ENCODE measurements at places on chromosomes 3 and 15.

- no peak for DNase-seq
These were observed 291.7 kb upstream of the SATB1 start for GRCh38 chr3:18716821-18717220.

DNA sequence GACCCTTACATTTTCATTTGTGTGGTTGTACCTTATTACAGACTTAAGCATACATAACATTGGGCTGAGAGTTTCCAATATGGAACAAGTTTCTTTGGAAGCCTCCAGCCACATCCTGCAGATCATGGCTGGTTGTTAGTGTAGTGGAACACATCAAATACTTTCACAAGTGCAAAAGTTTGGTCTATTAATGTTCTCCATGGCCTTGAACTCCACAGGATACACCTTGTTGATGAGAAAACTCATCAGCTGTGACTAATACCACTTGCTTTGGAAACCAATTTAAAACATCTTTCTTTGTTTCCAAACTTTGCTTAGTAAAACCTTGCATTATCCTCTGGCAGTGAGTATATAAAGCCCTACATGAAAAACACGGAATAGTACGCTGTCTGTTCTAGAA lies 46.1 kb downstream of the MYZAP start:
- no peak for DNase-seq

GRCh38 chr3:125048282-125048681 lies 7.5 kb downstream of the HEG1 start:
- no peak for DNase-seq

DNA sequence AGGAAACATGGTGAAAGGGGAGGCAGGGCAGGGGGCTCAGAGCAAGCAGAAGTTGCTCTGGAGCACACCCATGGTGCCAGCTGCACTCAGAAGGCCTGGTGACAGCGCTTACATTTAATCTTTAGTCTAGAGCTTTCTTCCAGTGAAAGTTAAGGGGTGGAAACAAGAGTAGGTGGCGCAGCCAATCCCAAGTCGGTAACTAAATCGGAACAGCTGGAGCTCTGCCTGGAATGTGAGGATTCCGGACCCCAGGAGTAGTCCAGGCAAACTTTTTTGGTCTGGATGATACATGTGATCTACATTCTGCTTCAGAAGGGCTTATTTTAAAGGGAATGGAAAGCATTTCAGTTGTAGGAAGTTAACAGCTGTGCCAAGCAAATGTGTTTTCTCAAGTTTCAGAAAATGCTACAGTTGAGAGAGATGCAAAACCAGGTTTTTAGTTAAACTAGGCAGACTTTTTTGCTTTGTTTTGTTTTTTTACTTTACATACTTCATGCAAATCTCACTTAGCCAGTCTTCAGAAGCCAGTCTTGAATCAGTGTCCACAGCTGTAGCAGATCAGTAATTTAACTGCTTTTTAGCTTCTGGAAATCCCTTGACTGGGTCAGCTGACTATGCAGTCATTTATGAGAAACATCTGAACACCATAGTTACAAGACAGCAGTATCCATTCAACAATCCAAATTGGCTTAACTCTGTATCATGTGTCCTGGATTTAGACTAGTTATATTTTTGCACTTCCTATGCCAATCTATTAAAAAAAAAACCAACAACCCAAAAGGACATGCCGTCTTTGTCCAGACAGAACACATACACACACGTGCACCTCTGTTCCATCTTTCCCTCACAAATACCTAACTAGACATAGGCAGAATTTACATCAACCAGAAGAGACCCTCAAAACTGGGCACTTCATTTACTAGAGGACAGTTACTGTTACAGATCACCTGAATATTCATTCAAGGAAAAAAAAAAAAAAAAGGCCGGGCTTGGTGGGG lies 33.2 kb downstream of the ZNF106 start:
- DNase-seq: no peak

- no peak for DNase-seq
These were observed 10.3 kb downstream of the PFKFB4 start for GRCh38 chr3:48546203-48546829.

GRCh38 chr3:147906285-147906684 lies 497.1 kb downstream of the ZIC1 start:
- no peak for DNase-seq

- no peak for DNase-seq
These were observed 240.7 kb upstream of the TBC1D5 start for GRCh38 chr3:17983106-17983505.

GRCh38 chr3:32220006-32220405 lies 18.5 kb upstream of the CMTM8 start:
- no peak for DNase-seq

GRCh38 chr3:154244644-154245043 lies 79.6 kb downstream of the DHX36 start:
- no peak for DNase-seq

GRCh38 chr3:171013822-171014748 lies 12.4 kb downstream of the SLC2A2 start:
- no peak for DNase-seq

DNA sequence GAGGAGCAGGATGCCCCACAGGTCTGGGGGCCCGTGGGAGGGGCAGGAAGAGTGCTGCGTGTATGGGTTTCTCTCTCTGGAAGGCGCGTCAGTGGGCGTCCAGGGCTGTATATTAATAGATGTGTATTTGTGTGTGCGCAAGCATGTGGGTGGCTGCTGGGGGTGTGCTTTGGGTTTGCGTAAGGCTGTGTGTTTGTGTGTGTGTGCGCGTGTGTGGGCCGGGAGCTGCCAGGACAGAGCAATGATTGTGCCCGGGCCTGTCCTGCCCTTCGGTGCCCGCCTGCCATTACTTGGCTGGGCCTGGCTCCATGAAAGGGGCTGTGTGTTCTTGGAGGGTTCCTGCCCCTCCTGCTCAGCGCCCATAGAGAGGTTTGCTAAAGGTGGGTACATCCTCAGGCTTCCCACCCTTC lies 16.3 kb downstream of the CSPG4 start:
- DNase-seq: no peak

- DNase-seq: no peak
These were observed 54.5 kb downstream of the LRTM1 start for GRCh38 chr3:54873059-54874010.

- no peak for DNase-seq
These were observed 17.5 kb downstream of the CIDEC start for GRCh38 chr3:9862391-9863057.

DNA sequence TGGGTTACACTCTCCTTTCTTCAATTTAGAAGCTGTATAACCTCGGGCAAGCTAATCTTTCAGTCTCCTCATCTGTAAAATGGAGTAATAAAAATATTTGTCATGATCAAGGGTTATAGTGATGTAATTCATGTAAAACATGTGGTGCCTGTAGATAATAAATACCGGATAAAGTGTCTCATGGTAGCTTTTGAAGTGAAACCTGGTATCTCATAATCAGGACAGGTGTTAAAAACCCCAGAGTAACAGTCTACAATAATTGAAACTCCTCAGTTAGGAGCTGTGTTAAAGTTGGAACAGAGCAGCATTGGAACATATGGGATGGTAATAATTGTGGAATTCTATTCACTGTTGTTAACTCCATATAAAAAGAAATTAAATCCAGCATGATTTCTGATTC lies 884 bp upstream of the KNL1 start:
- DNase-seq: no peak

DNA sequence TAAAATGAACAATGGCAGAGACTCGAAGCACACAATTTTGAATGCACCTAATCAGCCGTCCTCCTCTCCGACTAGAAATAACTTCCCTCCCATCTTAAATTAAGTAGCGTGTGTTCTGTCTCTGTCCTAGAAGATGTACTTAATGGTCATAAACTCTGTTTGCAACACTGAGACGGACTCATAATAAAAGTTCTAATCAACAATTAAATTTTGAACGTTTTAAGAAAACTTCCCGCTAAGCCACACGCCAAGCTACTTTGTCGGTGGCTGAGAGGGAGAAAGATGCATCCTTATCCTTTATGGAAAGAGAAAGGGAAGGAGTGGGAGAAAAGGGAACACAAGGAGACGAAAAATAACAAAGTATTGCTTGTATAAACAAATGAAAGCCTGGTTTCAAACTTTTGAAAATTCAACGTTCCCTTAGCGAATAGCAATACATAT lies 989 bp downstream of the GNB4 start:
- DNase-seq: no peak

- no peak for DNase-seq
These were observed 800.8 kb downstream of the MCTP2 start for GRCh38 chr15:95032156-95032555.

All from activated T-cell treated with anti-CD3 and anti-CD28 coated beads for 24 hours (primary cell).